ENCODE measurements at places on chromosomes 12 and 14.

DNA sequence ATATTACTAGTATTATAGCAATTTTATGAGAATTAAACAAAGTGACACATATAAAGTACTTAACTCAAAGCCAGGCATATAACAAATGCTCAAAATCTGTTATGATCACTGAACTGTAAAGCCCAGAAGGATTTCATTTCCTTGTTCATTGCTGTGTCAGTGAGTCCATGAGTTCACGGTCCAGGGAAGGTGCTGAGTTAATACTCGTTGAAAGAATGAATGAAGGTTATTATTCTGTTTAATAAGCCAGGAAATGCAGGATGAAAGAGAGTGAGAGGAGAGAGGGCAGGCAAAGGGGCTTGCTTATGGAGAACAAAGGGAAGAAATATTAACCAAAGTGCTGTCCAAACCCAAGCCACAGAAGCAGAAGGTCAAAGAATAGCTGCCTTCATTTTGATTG, 40.2 kb upstream of the NT5DC3 start:
- no peak for DNase-seq

DNA sequence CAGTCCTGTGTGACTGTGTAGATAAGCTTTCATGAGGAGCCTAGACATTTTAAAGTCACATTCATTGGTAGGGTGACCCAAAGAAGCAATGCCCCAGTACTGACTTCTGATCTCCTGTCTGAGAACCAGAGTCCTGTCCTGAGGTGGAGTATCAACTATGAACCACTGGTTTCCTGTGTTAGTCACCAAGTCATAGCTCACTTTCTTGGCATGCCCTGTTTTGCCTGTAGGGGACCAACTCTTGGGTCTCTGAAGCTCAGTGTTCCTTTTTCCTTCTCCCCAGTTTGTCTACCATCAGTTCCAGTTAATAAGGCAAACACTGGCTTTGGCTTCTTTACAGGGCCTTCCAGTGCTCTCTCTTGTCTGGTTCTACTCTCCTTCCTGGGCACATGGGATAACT, 97.4 kb downstream of the C12orf75 start:
- no peak for DNase-seq

DNA sequence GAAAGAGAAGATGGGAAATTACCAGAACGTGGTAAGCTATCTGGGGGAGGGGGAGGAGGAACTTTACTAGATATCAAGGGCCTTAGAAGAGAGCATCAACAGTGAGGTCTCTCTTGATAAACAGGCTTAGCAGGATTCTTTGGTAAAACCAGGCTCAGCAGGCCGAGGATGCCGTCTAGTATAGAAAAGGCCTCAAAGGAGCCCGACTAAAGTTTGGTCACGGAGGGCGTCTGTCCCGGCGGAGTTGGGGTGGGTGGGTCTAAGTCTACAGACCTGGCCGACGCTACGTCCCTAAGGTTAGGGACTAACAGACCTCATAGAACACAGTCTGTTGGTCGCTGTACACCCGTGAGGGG, 538 bp upstream of the TIGAR start:
- no peak for DNase-seq

DNA sequence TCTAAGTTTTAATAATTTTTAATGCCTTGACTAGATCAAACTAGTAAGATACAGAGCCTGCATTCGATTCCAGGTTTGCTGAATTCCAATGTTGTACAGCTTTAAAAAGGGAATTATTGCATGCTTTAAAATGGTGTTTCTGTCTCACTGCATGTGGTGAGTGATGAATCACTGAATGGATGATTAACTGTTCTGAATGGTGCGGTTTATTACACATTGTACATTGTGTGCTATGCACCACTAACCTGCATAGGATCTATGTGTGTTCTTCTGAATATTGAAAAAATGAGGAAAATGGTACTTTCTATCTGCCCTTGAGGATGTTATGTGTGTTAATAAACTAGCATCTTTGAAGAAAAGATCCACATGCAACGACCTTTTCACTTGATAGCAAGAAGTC, 231.7 kb downstream of the NRXN3 start:
- DNase-seq = no peak

- DNase-seq = no peak
These were observed 15.2 kb upstream of the PLEKHG6 start for GRCh38 chr12:6295094-6295811.

DNA sequence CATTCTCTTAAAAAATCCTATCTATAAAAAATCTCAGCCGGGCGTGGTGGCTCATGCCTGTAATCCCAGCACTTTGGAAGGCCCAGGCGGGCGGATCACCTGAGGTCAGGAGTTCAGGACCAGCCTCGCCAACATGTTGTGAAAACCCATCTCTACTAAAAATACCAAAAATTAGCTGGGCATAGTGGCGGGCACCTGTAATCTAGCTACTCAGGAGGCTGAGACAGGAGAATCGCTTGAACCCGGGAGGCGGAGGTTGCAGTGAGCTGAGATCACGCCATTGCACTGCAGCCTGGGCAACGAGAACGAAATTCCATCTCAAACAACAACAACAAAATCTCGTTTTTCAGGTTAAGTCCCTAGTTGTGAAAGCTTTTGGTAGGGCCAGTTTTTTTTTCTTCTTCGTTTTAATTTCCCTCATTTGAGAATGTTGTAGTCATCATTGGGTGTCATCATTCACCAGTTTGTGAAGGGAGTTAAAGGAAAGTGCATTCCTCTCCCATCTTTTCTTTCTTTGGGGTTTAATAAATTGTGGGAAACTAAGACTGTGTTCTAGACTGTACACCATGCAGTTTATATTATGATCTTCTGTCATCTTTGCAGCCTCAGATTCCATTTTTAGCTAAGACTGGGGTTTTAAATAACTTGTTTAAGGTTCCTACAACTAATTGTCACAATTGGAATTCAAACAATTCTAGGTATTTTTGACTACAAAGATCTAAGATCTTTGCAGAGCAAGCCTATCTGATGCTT, 23.9 kb downstream of the MDM2 start:
- DNase-seq = no peak

DNA sequence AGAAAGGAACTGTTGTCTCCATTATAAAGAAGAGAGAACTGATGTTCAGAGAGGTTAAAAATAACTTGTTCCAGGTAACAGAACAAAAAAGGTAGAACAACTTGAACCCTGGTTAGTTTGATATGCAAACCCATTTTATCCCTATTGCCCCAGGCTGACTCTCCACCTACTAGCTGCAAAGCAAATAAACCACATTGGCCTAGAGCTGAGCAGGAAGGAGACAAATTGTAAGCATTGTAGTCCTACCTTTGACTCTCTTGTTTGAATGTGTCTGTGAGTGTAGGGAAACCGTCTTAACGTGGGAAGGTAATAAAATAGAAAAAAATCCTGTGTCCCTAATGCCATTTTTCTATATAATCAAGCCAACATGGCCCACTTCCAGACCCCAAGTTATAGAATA, 126.4 kb downstream of the CCER1 start:
- peak; percentile 24 for DNase-seq

DNA sequence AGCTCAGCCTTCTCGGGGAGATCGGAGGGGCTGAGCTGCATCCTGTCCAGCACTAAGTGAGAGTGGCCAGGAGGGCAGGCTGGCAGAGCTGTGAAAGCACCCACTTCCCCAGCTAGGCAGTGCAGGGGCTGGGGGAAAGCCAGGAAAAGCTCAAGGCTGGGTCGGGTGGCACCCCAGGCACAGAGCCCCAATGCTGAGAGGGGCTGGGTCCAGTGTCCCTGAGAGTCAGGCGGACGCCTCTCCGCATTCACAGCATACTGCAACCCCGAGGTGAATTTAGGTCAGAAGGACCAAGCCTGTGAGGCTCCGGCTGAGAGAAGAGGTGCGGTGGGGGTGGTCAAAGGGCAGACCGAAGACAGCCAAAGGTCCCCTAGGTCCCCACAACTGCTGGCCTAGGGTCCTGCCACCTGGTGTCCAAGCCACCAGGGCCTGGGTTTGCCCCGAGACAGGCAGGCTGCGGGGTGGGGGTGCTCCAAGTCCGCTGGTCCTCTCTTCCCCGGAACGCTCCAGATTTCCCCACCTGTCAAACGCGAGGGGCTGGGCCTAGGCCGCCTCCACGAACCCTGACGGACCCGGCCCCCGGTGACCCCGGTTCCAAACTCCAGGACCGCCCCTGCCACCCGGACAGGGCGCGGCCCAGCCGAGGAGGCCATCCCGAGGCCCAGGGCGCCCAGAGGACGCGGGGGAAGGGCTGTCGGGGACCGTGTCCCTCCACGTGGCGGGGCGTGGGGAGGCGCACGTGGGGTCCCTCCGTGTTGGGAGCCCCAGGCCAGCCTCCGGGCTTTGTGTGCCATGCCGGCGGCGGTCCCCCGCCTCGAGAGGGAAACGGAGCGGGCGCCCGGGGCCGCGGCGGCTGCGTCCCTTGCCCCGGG, 527 bp downstream of the CAMKK2 start:
- DNase-seq = peak; percentile 60

DNA sequence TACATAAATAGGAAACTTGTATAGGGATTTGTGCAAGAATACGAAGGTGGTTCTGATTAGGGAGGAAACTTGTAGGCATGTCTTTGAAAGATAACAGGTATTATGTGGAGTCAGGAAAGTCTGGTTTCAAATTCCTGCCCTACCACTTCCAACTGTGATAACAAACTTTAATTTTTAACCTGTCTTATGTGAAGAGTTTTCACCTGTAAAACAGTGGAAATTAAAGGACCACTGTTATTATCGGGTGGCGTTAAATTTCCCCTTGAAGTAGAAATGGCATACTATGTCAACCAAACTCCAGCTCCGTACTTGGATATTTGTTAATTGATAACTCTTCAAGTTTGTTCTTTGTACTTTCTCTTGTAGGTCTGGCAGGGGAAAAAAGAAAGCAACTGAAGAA, 6.1 kb downstream of the OR6C1 start:
- DNase-seq = no peak

DNA sequence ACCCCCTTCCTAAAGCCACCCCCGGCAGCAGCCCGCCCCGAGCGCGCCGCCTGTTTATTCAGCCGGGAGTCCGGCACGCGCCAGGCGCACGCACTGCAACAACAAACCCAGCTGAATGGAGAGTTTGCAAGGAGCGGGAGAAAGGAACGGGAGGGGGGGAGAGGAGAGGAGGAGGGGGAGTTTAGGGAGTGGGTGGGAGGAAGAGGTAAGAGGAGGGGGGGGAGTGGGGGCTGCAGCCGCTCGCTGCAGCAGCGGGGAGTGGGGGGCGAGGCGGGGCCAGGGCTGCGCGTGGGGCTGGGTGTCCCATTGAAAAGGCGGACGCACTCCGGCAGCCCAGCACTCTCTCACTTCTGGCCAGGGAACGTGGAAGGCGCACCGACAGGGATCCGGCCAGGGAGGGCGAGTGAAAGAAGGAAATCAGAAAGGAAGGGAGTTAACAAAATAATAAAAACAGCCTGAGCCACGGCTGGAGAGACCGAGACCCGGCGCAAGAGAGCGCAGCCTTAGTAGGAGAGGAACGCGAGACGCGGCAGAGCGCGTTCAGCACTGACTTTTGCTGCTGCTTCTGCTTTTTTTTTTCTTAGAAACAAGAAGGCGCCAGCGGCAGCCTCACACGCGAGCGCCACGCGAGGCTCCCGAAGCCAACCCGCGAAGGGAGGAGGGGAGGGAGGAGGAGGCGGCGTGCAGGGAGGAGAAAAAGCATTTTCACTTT, at the start of gene ASCL1:
Gene ASCL1 (plus strand): TSS at position 336 of the 712 bp plus-strand sequence. CDS start 571 bp downstream, outside the sequence.
- DNase-seq = no peak

- no peak for DNase-seq
These were observed 4.5 kb downstream of the E2F7 start for GRCh38 chr12:77060883-77061240.

DNA sequence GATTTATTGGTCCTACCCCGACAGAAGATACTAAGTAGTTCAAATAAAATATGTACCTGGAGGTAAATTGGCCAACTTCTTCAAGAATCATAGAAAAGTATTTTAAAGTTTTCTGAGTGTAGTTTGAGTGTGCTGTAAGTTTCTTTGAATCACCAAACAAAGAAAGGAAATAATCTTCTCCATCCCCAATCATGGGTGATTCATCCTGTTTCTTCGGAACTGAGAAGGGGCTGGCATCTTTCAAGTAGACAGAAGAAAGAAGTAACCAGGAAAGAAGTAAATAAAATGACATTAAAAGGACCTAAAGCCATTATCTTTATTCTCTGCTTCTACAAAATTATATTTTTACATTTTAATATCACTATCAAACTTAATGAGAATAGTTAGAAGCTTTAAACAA, 6.8 kb downstream of the LMNTD1 start:
- DNase-seq = no peak

DNA sequence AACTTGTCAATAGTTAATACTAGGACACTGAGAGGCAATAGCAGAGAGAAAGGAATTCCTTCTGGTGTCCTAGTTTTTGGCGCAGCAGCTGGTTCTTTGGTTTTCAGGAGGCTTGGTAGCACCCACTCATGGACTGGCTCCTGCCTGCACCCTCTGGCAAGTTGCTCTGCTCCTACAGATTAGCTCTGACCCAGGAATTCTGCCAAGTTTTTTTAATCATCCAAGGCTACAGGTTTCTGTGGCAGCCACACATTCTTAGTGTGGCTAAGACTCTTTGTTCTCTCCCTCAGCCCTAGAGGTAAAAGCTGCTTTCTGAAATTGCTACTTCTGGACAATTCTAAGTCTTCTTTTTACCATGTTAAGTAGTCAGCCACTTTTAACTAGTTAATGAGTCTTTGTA, 72.0 kb upstream of the FKBP4 start:
- DNase-seq = no peak

DNA sequence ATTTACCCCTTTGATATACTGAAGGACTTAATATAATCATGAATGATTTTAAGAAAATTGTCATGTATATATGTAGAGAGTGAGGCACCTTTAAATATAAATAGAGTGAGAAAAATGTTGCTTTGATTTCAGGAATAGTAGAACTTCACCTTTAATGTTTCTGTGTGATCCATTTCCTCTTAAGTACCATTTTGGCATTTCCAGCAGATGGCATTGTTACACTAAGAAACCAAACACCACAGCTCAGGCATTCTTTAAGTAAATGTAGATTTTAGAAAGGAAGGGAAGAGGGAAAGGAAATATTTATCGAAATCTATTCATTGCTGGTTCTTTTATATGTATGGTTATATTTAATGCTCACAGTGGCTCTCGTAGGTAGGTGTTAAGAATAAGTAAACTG, 556.7 kb upstream of the FBXO33 start:
- DNase-seq = peak; percentile 79

DNA sequence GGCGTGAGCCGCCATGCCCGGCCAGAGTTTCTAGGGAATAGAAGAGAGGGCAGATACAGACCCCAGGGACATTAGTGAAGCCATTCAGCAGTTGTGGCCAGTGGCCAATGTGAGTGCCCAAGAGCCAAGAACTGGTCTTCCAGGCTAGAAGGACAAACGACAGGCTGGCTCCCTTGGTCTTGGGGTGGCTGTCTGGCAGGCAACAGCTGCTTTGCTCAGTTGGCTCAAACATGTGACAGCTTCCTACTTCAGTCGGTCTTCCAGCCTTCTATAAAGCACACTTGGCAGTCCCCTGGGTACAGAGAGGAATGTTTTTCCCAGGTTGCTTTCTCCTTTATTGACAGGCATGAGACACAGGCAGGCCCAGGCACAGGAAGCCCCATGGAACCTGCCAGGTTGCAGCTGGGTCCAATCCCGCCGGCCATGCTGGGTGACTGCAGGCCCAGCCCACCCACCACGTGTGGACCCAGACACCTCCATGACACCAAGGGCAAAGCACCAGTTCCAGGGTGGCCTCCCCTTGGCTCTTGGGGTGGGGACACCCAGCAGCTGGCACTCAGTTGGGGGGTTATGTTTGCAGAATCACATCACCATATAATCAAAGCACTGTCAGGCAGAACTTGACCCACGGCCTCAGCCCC, 15.4 kb downstream of the CHGA start:
- no peak for DNase-seq

- DNase-seq = peak; percentile 66
These were observed at the start of gene CCDC63 for GRCh38 chr12:110846615-110847566. CCDC63 (plus strand) TSS chr12:110846987; CDS start chr12:110852955, 5,968 bp downstream.

Data from NCI-H526 (cell line).